ENCODE measurements at places on chromosomes 5 and 9. TPM values are rescaled to one million over a fixed set of nuclear protein-coding genes. Genes with fewer than 3 reads are reported as not detected.

Gene TMEM250
- total RNA-seq = 52.7 TPM

Gene ORM2
- total RNA-seq = not detected

Gene PCDHB9
- total RNA-seq = not detected

Gene RAD23B
- 148 TPM for total RNA-seq

Gene ADRB2
- 0.37 TPM for total RNA-seq

Gene PCDH12
- 2.2 TPM for total RNA-seq

Gene PPP1R26
- total RNA-seq = 0.69 TPM

GRCh38 chr9:32345243-32345642 is 39.2 kb upstream of the ACO1 start:
- no peak for DNase-seq

GRCh38 chr9:15965246-15965745 is 412.5 kb downstream of the CCDC171 start:
- DNase-seq = no peak

DNA sequence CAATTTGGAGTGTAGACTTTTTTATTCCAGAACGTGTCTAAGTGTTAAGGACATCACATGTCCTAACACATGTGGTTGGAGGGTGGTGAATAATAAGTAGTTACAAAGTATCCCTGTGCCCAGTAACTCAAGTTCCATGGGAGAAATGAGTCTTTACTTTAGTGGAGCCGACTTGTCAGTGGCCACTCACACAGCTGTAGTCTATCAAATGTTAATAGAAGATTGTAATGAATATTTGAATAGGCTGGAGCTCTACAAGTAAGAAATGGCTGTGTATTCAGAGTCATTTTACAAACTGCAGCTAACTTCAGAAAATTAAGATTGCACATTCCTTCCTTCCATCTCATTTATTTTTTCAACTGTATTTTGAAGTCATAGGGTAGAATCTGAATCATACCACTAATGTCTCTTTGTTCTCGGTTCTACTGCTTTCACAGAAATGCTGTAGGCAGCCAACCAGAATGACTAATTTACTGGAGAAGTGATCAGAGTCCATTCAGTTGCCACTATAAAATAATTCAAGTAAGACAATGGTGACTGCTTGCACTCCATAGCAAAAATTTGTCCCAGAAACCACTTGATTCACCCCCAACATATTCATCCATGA is 394.8 kb downstream of the NR2F1-AS1 start:
- no peak for DNase-seq

- DNase-seq = no peak
These were observed 23.1 kb downstream of the SHLD3 start for GRCh38 chr5:65647941-65648340.

GRCh38 chr5:118303296-118303695 is 685.1 kb downstream of the DTWD2 start:
- no peak for DNase-seq

DNA sequence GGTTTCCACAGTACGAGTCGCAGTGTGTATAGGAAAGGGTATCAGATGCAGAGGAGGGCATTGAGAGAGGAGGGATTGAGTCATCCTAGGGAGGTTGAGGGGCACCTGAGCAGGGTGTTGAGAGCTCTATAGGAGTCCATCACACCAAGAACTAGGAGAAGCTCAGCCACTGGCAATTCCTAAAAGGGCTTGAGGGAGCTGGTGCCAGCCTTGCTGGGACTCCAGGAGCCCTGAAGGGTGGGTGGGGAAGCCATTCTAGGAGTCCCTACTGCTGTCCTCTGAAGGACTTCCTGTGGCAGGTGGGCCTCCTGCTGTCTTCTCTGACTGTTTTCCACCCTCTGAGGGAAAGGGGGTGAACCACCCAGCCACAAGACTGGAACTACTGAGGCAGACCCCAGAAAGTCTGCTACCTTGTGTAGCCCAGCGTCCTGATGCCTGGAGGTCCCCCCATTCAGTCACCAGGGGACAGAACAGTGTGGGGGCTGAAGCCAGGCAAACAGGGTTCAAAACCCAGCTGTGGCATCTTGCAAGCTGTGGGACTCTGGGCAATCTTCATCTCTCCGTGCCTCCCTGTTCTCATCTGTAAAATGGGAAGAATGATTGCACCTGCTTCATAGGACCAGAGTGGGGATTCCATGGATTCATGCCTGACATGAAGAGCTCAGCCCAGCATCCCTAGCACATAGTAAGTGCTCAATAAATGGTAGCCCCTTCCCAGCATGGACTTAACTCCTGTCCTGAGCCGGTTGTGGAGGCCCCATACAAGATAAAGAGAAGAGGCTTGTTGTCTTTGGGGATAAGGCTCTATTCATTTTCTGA is 149.5 kb downstream of the C9orf50 start:
- no peak for DNase-seq

DNA sequence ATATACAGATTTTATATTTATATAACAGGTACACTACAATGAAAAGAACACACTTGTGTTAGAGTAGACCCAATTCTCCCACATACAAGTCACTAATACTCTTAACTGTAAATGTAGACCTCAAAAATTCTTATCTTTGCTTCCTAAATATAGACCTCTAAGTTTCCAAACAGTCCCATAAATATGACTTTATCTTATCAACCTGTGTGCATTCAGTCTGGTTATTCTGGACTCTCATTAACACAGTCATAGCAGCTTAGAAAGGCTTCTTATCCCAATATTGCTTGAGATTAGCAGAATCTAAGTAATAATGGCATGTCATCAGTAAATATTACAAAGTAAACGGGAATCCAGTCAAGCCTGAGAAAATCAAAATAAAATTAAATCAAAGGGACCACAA is 161.1 kb downstream of the FBXL17 start:
- no peak for DNase-seq

GRCh38 chr9:100083448-100084127 is 15.2 kb downstream of the ERP44 start:
- DNase-seq = no peak

DNA sequence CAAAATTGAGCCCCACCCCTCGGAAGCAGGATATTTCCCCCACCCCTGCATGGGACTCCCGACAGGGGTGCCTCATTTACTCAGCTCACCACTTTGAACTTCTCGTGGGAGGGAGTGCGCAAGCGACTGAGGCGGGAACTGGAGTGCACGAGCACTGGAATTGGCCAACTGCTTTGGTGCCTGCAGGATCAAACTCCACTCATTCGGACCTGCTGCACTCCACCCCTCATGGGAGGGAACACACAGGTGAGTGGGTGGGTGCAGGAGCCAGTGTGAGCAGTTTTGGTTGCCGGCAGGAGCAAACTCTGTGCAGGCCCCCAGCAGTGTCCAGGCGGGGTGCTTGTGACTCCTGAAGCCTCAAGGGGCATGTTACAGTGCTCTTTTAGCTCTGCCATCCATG is 301.2 kb downstream of the TUSC1 start:
- no peak for DNase-seq

GRCh38 chr9:137128862-137129455 is 10.0 kb upstream of the GRIN1 start:
- peak; percentile 73 for DNase-seq

DNA sequence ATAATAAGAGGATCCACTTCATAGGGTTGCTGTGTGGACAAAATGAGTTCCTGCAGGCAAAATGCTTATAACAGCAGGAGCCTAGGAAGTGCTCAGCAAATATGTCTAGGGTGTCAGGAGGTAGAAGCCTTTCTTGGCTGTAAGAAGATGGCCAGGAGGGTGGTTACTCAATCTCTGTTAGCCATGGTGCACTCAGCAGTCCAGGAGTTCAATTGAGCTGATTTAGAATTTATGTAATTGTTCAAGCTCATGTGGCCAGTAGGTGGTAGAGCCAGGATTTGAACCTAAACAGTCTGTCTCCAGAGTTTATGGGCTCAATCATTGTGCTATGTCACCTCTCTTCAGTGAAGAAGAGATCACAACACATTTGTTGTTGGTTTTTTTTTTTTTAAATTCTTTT is 381.2 kb downstream of the KIF4B start:
- DNase-seq = no peak

DNA sequence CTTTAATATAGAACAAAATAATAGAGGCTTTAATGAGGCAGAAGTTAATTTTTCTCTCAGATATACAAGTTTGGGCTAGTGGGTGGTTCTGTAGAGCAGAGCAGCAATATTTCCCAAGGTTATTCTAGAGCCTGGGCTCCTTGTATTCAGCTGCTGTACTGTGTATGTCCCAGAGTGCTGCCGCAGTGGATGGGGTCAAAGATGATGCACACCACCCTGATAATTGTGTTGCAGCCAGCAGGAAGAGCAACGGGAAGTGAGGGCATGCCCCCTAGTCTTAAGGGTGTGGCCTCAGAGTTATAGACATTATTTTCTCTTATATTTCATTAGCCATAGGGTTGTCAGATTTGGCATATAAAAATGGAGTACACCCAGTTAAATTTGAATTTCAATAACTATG is 23.9 kb upstream of the KIF4B start:
- DNase-seq = no peak

- no peak for DNase-seq
These were observed 379.4 kb downstream of the EBF1 start for GRCh38 chr5:158720281-158720680.

Measured in activated CD4-positive, alpha-beta T cell treated with anti-CD3 and anti-CD28 coated beads, Interleukin-2, amount 10 ng/mL, durations not matched to agents 24 days and 14 days (primary cell).